ENCODE measurements at places on chromosomes 13 and 19. TPM values are rescaled to one million over a fixed set of nuclear protein-coding genes. Genes with fewer than 3 reads are reported as not detected.

CYP4F8 gene
- total RNA-seq = not detected

PGLYRP1 gene
- total RNA-seq = not detected

PODNL1 gene
- 0.51 TPM for total RNA-seq

ZNF541 gene
- total RNA-seq = not detected

LRP3 gene
- total RNA-seq = 9.5 TPM

PSG3 gene
- total RNA-seq = not detected

MBD3L2 gene
- total RNA-seq = not detected

POGLUT2 gene
- 9.0 TPM for total RNA-seq

GRK1 gene
- total RNA-seq = not detected

OVOL3 gene
- total RNA-seq = not detected

BCAM gene
- 2.9 TPM for total RNA-seq

- DNase-seq = no peak
These were observed 469.2 kb downstream of the COG6 start for GRCh38 chr13:40124633-40125015.

DNA sequence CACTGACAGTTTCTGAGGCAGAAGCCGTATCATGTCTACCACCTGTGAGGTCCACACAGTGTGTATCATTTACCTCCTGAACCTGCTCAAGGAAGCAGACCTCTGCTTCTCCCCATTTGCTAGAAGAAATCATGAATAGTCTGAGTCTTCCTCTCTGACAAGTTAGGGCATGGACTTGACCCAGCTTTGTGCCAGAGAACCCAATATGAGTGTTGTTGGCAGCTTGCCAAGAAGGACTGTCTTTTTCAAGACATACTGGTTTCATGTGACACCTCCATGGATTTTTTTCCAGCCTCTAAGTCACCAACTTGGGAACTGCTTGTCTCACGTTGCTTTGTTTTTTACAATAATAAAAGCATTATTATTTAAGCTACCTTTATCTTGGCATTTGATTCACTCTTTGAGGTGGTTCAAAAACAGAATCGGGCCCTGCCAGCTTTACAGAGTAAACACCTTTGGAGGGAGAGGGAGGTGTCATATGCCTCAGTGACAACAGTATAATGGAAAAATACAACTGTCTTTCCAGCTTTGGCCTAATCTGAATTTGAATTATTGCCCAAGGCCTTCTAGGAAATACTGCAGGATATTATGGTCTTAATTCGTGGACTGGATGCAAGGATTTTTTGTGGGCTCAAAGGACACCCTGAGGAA, 9.6 kb downstream of the ZNF211 start:
- DNase-seq = no peak

DNA sequence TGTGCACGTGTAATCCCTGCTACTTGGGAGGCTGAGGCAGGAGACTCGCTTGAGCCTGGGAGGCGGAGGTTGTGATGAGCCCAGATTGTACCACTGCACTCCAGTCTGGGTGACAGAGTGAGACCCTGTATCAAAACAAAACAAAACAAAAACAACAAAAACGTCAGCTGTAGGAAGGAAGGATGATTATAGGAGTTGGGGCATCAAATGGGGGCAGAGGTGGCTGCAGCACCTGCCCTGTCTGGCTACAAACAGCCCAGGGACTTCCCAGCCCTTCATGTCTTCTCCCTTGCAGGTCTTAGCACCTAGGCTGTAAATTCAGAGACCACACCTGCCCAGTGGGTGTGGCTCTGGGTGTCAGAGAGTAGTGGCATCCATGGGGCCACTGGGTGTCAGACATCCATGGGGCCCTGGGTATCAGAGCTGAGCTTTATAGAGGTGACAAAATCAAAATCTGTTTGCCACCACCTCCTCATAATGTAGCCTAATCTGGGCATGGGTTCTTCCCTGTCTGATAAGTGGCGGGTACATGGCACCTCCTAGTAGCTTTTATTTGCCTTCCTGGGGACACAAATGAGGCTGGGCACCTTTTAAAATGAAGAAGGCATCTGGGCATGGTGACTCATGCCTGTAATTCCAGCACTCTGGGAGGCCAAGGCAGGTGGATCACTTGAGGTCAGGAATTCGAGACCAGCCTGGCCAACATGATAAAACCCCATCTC, 4.7 kb upstream of the B3GNT3 start:
- DNase-seq = no peak

GRCh38 chr19:45693106-45693788, 781 bp downstream of the QPCTL start:
- DNase-seq = peak; percentile 79

DNA sequence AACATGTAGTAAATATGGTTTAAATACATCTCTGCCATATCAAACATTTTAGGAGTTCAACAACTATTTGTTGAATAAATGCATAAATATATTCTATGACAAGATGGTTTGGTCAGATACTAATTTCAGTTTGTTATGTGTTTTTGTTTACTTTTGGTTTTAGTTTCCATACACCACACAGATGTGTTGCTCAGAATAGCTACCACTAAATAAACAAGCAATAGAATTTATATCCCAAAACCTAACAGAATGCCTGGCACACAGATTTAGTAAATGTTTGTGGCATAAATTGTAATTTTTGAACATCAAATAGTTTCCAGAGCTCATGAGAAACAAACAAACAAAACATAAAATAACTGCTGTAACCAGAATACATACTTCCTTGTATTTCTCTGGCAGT, 126.8 kb upstream of the ATXN8OS start:
- no peak for DNase-seq

- no peak for DNase-seq
These were observed 5.9 kb downstream of the DOHH start for GRCh38 chr19:3494559-3494958.

GRCh38 chr13:49023431-49023830, 47.7 kb downstream of the FNDC3A start:
- peak; percentile 58 for DNase-seq

- DNase-seq = no peak
These were observed 7.3 kb downstream of the ZNF555 start for GRCh38 chr19:2848616-2849015.

- peak; percentile 82 for DNase-seq
These were observed 8.3 kb upstream of the DGKH start for GRCh38 chr13:42039946-42040729.

GRCh38 chr19:19056636-19057275, 7.0 kb upstream of the SLC25A42 start:
- no peak for DNase-seq

DNA sequence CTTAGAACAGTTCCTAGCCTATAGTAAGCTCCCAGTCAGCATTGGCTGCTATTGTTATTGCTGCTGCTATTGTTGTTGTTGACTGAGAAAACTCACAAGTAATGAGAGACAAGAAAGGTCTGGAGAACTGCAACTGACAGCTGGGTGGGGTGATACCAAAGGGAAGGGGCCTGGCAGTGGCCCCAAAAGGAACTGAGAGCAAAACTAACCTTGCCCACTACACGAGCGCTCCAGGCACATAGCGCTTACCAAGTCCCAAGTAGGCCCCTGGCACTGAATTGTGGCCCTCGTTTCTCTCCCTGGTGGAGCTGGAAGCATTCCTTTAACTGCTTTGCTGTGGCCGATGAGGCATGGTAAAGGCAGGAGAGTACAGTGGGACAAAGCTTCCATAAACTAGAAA, 59.7 kb downstream of the KCTD12 start:
- DNase-seq = no peak

DNA sequence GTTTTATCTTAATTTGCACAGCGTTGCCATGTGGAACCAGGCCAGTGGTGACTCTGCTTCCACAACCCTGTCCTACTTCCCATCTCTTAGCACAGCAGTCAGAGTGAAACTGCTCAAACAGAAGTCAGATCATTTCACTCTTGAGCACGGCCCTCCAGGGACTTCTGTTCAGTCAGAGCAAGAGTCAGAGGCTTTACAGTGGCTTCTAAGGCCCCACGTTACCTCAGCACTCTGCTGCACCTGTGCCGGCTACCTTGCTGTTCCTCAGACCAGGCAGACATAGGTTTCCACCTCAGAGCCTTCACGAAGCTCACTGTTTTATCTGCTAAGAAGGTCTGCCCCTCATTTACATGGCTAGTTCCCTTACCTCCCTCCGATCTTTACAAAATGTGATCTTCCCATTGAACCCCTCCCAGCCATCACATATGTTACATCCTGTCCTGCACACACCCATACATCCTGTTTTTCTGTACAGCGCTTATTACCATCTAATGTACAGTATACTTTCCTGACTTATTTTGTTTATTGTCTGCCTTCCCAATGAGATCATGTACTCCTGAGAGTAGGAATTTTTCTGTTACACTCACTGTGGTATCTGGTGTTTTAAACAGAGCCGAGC, 41.6 kb downstream of the TM9SF2 start:
- no peak for DNase-seq

DNA sequence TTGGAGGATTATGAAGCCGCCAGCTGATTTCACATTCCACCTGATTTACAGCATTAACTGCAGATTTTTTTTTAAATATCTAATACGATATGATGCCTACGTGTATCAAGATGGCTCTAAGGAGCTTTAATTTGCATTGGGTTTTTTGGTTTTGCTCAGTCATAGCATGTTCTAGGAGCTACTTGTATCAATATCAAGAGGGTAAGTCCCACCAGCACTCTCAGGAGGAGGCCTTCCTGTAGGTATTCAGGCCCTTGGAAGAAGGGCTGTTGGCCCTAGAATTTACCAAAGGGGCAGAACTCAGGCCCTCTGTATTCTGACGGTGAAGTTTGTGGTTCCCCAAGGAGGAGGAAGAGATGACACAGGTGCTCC, 97.2 kb upstream of the IPO5 start:
- DNase-seq = no peak

DNA sequence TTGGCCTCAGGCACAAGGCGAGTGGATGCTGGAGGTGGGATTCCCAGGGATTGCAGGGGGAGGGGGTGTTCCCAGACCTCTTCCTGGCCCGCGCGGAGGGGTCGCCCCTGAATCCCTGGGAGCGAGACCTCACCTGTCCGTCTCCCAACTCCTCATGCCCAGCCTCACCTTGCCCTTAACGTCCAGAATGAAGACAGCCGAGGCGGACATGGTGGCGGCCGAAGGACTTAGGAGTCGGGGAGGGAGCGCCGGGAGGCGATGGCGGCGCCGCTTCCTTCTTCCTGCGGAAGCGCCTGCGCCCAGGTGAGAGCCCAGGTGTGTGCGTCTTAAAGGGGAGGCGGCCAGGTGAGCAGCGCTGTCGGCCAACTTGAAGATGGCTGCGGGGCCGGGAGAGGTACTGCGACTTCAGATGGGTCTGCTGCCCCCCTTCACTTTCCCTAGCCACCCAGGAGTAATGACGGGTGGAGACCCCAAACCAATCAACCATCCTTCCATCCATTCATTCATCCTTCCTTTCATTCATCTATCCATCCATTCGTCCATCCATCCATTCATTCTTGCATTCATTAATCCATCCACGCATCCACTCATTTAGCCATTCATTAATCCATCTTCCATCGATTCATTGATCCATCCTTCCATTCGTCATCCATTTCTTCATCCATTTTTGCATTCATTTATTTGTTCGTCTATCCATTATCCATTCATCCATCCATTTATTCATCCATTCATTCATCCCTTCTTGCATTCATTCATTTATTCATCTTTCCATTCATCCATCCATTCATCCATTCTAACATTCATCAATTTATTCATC, at the start of gene AP1M2:
Gene AP1M2, minus strand, starts transcription at position 291 of the 817 bp plus-strand sequence. Its CDS starts 81 bp downstream, at position 210.
- no peak for DNase-seq

GRCh38 chr13:32882691-32883090, 133.5 kb upstream of the KL start:
- DNase-seq = no peak

GRCh38 chr19:7480222-7480969, 8.4 kb downstream of the PEX11G start:
- no peak for DNase-seq

GRCh38 chr13:86357106-86357505, 557.9 kb upstream of the SLITRK6 start:
- DNase-seq = no peak

DNA sequence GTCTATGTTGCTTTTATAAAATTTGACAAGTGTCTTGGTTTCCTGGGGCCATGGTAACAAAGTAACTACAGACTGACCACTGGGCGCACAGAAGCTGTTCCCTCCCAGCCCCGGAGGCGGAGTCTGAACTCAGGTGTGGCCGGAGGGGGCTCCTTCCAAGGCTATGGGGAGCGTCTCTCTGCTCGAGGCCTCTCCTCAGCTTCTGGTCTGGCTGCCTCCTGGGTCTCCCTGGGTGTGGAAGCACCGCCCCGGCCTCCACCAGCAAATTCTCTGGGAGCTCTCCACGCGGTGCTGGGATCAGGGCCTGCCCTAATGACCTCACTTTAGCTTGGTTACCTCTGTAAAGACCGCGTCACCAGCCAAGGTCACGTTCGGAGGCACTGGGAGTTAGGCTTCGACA, 45.7 kb upstream of the F7 start:
- DNase-seq = no peak

DNA sequence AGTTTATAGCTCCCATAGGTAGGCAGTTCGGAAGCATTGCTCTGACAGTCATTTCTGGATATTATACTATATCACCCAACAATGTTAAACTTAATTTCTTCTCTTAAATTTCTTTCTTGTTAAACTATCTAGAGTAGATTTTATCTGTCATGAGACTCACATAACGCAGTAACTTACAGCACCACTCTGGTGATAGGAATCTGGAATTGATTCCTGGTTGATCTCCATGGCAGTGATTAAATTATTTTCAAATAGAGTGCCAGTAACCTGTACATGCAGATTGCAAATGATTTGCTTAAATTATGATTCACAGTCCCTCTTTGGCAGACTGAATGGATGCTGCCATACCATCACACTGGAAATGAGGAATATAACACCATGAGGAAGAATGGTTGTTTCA, 722.1 kb downstream of the DACH1 start:
- DNase-seq = no peak
